ENCODE measurements at places on chromosomes 6 and 20.

DNA sequence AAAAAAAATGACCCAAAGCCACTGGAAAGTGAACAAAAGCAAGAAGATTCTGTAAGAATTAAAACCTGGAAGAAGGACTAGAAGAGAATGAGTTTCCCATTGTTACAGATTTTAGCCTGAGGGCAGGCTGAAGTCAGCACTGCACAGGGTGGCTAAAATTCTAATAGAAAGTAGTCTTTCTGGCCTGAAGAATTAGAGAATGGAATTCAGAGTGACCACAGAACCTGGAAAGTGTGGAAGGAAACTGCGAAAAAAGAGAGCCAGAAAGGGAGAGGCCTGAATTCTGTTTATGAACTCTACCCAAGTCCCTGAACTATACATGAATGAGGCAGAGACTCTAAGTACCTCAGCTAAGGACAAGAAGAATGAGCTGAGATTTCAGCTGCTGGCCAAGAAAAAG is 38.9 kb upstream of the FILIP1 start:
- no peak for DNase-seq

GRCh38 chr6:151376440-151376839 is 14.9 kb downstream of the ZBTB2 start:
- DNase-seq = no peak

DNA sequence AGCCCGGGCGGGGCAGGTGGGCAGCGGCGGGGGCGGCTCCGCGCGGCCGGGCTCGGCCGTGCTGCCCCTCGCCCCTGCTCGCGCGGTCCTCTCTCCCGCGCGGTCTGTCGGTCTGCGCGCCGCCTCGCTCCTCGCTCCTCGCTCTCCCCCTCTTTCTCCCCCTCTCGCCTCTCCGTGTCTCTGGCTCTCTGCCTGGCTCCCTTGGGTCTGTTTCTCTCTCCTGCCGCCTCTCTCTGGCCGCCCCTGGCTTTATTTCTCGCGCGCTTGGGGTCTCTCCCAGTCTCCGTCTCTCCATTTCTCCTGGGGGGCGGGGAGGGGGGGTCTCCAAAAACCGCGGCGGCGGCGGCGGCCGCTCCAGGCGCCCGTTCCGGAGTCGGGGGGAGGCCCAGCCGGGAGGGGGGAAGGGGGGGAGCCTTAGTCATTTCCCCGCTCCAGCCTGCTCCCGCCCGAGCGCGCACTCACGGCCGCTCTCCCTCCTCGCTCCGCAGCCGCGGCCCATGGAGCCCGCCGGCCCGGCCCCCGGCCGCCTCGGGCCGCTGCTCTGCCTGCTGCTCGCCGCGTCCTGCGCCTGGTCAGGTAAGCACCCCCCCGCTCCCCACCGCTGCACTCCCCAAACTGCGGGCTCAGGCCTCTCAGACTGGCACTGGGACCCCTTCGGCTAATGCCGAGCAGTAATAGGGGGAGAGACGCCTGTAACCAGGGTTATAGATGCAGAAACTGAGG is at the start of gene SIRPA:
Gene SIRPA (plus strand): TSS at position 457 of the 723 bp plus-strand sequence. CDS start 41 bp downstream, at position 498.
- DNase-seq = no peak

- DNase-seq = no peak
Observed at GRCh38 chr20:684676-685319, 9.2 kb upstream of the SCRT2 start.

DNA sequence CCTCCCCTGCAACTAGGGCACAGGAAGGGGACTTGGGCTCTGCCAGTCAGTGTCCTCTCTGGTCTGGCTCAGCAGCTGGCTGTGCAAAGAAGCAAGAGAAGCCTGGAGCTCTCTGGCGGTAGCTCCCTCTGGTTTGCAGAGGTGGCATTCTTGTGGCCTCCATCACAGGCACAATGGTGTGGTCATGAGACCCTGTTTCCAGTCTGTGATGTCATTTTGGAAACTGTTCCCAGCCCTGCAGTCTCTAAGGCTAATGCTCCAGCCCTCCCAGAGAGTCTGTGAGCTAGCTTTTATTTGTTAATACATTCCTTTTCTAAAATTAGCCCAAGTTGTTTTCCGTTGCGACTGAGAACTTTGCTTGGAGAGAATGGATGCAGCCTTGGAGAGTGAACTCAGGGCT is 69.5 kb upstream of the FOXQ1 start:
- DNase-seq = no peak

GRCh38 chr6:119333707-119334295 is 15.8 kb downstream of the MAN1A1 start:
- no peak for DNase-seq

GRCh38 chr20:34066476-34067090 is 45.5 kb downstream of the EIF2S2 start:
- no peak for DNase-seq

DNA sequence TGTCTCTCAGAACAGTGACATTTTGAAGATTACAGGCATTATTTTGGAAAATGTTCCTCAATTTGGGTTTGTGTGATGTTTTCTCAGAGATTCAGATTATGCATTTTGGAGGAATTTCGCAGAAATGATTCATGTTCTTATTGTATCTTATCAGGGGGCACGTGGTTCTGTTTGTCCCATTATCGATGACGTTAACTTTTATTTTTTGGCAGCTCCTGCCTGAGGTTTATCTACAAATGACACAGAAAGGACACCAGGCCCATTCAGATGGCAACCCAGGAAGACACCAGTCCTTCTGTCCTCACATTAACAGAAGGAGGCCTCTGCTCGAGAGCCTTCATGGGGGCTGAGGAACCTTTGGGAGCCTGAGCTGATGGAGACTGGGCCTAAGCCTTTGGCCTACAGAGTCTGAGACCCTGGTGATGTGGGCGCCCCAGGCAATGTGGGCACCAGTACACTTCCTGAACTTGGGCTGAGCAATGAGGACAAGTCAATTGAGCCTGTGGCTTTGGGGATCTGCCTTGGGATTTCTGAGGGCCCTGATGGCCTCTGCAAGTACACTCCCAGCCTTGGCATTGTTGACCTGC is 41.2 kb upstream of the EZR start:
- DNase-seq = no peak

- no peak for DNase-seq
Observed at GRCh38 chr6:39416728-39417127, 94.2 kb upstream of the KCNK16 start.

DNA sequence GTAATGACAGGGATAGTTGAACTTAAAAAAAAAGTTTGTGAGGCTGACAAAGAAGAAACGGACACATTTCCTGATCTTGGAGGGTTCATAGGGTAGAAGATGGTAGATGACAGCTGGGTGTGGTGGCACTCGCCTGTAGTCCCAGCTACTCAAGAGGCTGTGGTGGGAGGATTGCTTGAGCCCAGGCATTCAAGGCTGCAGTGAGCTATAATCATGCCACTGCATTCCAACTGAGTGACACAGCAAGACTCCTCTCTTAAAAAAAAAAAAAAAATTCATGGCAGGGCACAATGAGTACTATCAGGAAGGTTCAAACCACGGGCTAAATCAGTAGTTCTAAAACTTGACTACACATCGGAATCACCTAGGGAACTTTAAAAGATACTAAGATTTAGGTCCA is 2.0 kb upstream of the MICA start:
- no peak for DNase-seq

DNA sequence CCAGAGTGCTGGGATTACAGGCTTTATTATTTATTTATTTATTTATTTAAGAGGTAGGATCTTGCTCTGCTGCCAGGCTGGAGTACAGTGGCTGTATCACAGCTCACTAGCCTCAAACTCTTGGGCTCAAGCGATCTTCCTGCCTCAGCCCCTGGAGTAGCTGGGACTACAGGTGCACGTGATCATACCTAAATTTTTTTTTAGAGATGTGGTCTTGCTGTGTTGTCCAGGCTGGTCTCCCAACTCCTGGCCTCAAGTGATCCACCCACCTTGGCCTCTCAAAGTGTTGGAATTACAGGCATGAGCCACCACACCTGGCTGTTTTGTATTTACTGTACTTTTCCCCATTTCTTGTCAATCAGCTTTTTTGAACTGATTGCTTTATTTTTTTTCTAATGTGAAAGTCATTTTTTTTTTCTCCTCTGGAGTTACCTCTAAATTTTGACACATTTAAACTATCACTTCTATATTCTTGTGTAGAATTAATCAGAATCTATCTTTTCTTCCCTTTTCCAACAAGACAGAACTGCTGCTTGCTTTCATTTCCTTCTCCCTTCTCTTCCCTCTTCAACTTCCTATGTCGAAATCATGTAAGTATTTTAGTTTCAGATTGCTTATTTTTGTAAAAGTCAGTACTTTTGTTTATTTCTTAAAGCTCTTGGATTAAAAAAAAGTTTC is 12.0 kb downstream of the PANK2 start:
- no peak for DNase-seq

Measured in activated gamma-delta T cell treated with anti-CD3 and anti-CD28 coated beads, Interleukin-2, amount 50 U/mL, for 16 hours (primary cell).